ENCODE measurements at places on chromosomes 7 and 10. TPM values are rescaled to one million over a fixed set of nuclear protein-coding genes. Genes with fewer than 3 reads are reported as not detected.

GRCh38 chr7:114852293-114852692 is 69.6 kb upstream of the MDFIC start:
- peaks cover 2% of the 10 kb centered on the region for H3K4me1 ChIP-seq
- no peaks in the 10 kb centered on the region for H3K27me3 ChIP-seq
- no peak for DNase-seq
- H3K27ac ChIP-seq, result no peak overlapping the region
- no peaks in the 10 kb centered on the region for H3K36me3 ChIP-seq

The CHRM2 gene
- polyA plus RNA-seq, result not detected

The ODAD2 gene
- 0.01 TPM for polyA plus RNA-seq

DNA sequence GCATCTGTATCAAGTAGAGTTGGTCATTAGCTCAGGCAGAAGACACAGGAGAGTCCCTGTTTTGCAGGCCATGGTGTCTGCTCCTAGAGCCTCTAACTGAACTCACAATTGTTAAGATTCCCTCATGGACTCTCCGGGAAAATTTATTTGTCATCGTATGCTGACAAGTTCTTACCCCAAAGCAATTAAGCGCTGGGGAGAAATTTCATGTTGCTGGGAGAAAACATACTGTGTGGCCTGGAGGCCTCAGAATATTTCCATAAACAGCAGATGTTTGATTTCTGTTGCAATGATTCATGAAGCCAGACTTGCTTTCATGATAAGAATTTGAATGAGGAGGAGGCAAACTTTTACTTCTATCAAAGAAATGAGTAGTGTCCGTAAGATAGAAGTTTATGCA is 583.2 kb downstream of the GATA3 start:
- H3K27ac ChIP-seq, result no peak overlapping the region
- DNase-seq, result no peak
- H3K4me1 ChIP-seq, result peaks cover 13% of the 10 kb centered on the region

GRCh38 chr7:28389504-28390395 is 22.6 kb upstream of the CREB5 start:
- peaks cover 4% of the 10 kb centered on the region for H3K4me1 ChIP-seq
- no peak overlapping the region for H3K27ac ChIP-seq
- no peaks in the 10 kb centered on the region for H3K36me3 ChIP-seq
- DNase-seq, result no peak
- H3K27me3 ChIP-seq, result no peaks in the 10 kb centered on the region

- no peak for DNase-seq
- H3K4me3 ChIP-seq, result no peak overlapping the region
- peaks cover 3% of the 10 kb centered on the region for H3K4me1 ChIP-seq
- no peaks in the 10 kb centered on the region for H3K27me3 ChIP-seq
- no peaks in the 10 kb centered on the region for H3K36me3 ChIP-seq
- no peak overlapping the region for H3K27ac ChIP-seq
Observed at GRCh38 chr7:140667476-140667875, 5.3 kb upstream of the ADCK2 start.

The MRLN gene
- polyA plus RNA-seq, result not detected

The CNPY1 gene
- not detected for polyA plus RNA-seq
